ENCODE measurements at places on chromosomes 4 and X.

- DNase-seq = no peak
Observed at GRCh38 chr4:40881851-40882250, 132.1 kb downstream of the NSUN7 start.

DNA sequence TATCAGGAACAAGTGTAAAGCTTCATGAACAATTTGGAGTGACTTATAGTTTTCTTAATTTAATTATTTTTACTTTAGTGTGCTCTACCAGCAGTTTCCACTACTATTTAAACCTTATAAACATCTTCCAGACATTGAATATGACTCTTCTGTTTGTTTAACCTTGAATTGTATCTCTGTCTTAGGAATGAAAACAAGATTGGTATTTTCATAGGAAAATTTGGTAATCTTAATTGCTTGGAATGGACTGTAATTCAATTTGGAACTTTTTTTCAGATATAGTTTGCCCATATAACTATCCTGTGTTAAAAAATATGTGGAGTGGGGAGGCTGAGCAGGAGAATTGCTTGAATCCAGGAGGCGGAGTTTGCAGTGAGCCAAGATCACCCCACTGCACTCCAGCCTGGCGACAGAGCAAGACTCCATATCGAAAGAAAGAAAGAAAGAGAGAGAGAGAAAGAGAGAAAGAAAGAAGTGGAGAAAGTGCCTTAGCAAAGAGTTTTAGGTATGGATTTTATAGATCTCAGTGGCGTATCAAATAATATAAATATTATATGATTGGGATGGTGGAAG is 242.4 kb downstream of the BMPR1B start:
- no peak for DNase-seq

DNA sequence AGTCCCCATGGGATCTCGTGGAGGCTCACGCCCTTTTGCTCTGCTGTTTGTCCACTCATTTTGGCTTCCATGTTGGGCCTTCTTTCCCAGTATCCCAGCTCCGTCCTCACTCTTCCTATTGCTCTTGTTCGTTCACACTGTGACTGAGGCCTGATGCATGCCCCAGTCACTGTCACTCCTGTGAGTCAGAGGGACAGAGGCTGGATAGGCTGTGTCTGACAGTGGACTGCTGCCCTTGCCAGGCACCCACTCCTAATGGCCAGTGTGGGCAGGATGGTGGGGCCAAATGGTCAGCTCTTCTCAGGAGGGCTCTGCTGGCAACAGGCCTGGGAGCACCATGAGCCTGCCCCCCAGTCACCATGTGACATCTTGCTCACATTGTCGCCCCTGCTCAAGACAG is 40.0 kb downstream of the HADH start:
- no peak for DNase-seq

GRCh38 chr4:150055467-150055866 is 22.8 kb upstream of the DCLK2 start:
- no peak for DNase-seq

DNA sequence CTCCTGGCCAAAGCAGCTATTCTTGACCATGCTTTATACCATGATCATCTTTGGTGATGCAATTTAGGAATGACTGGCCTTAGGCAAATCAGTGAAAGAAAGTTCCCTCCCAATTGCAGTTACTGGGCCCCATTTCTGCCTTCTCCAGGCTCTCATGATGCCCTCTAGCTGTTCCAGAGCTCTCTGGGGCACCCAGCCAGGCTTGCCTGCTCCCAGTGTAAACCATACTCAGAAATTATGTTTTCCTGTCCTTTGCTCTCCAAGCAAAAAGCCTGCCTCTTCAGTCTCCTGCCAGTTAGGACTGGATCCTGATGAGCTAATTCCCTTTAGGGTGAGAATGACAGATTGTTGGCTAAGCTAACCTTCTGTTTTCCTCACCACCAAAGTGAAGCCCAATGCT is 85.3 kb upstream of the RBPJ start:
- no peak for DNase-seq

DNA sequence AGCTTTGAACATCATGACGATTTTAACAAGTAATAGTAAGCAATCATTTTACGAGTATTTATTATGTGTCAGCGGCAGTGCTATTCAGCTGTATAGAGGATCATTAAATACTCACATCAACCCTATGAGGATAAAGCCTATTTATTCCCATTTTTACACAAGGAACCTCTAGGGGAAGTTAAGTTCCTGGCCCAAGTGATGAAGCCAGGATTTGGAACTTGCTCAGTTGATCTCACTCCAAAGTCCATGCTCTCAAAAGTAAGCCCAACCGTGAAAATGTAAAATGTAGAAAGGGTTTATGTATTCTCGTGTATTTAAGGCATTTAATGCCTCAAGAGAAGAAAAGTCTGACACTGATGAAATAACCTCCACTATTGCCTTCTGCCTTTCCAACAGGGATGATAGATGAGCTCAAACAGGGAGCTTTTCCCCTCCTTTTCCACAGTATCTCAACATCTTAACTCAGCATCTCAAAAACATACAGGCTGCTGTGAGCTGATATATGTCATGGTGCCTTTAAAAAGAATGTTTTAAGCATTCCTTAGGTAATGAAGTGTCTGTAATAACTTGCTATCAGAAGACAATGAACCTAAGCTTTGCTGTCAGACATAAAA is 35.0 kb upstream of the PLA2G12A start:
- no peak for DNase-seq

DNA sequence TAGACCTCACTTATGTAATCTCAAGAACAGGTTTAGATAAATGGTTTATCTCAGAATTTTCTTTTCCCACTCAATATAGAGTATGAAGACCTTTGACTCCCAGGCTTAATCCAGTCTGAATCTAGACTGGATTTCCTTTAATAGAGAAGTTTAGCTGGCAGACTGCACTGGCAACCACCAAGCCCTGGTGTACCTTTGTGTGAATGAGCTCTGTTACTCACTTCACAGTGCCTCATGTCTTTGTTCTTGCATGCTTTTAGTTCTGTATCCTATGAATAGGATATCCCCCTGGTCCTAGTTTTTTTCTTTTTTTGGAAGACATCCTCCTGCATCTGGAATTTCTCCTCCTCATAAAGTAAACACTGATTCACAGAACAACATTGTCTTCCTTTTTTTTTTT is 53.2 kb upstream of the MCUB start:
- no peak for DNase-seq

DNA sequence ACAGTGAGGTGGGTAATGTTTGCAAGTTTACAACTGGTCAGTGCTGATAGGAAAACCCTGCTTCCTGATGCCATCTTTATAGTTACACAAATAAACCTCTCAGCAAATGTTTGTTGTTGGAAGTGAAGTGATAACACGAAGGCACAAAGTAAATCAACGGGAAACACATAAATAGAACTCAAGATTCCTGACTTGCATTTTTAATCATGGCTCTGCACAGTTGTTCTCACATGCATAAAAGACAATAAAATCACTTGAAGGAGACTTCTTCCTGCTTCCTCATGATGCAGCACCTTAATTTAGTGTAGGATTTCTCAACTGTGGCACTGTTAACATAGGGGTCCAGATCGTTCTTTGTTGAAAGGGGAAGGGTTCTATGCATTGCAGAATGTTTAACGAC is 907.7 kb downstream of the RAB28 start:
- DNase-seq = no peak

- DNase-seq = no peak
Observed at GRCh38 chr4:101791182-101791558, 640 bp downstream of the BANK1 start.

GRCh38 chrX:155679715-155680114 is 67.0 kb upstream of the TMLHE start:
- DNase-seq = no peak

- no peak for DNase-seq
Observed at GRCh38 chr4:114272226-114272625, 292.8 kb upstream of the ARSJ start.

- DNase-seq = no peak
Observed at GRCh38 chr4:16783119-16783518, 115.3 kb downstream of the LDB2 start.

DNA sequence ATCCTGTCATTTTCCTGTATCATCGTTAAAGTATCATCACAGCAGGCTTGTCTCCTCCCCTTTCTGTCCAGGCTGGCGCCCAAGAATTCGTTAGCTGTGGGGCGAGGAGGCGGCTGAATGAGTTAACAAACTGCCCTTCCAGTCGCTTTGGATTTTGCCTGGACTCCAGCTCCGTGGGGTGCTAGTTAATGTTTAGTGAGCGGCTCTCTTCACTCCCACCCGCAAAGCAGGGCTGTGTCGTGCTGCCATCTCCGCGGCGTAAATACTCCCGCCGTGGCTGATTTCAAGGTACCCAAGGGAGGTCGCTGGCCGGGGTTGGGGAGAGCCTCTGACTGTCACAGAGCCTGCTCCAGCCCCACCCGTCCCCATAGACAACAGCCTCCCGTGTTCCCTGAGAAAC is 44.9 kb upstream of the SPRY1 start:
- DNase-seq = no peak

GRCh38 chr4:37438564-37439279 is 194.2 kb downstream of the NWD2 start:
- DNase-seq = no peak

DNA sequence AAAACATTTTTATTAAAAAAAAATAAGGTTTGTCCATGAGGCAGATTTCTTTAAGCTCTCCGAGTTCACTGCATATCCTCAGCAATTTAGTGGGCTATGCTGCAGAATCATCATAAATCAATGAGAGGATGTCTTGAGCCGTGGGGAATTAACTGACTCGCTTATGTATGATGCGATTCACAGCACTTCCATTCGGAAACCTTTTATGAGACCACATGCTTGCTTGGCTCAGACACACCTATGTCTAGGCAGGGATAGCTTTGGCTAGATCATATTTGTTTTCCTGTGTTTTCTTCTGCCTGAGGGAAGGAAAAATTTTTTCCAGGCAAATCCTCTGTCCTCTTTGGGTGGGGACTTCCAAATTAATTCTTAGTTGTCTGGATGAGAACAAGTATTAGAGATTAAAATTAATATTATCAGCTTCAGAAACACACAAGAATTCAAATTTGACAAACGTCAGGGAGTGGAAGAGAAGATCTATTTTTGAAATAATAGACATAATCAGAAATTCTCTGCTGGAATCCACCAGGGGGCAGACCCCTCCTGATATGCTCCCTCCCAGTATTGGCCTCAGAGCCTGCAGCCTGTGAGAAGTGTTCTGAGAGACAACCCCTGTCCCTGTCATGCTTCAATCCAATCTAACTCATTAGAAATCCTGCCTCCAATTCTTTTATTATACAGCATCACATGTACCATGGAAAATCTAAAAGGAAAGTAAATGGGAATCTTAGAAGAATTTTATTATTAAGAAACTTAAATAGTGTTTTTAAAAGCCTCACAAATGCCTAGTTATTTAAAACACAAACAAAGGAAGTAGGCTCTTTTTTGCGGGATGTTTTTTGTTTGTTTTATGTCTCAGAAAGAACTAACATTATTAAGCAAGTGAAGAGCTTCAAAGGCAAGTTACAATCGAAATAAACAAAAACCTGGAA is 345.1 kb upstream of the TACR3 start:
- no peak for DNase-seq

- DNase-seq = no peak
Observed at GRCh38 chr4:51840781-51841180, 2.2 kb upstream of the DCUN1D4 start.

GRCh38 chr4:40289366-40290188 is 45.6 kb upstream of the CHRNA9 start:
- no peak for DNase-seq

DNA sequence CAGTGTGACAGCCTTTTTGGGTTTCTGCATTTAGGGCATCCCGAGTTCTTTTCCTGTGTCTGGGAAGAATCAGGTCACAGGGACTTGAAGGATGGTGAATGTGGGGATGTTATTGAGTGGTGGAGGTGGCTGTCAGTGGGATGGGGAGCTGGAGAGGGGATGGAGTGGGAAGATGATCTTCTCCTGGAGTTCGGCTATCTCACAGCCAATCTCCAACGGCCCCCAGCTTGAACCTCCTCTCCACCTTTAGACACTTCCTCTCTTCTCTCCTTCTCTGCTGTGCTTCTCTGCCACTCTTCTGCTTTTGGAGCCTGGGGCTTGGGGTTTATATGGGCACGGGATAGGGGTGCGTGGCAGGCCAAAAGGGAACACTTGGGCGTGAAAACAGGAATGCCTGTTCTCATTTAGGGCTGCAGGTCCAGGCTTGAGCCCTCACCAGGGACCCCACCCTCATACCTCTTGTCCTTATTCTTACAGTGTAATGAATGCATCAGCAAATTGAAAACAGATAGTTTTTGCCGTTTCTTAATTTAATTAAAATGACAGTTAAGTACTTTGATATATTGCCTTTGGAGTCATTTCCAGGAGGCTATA is 37.5 kb downstream of the USP9X start:
- no peak for DNase-seq

GRCh38 chr4:176549161-176549865 is 229.5 kb downstream of the SPCS3 start:
- DNase-seq = no peak

- no peak for DNase-seq
Observed at GRCh38 chr4:1559896-1560650, 124.0 kb downstream of the FAM53A start.

- DNase-seq = no peak
Observed at GRCh38 chr4:63218856-63219255, 1190.4 kb downstream of the TECRL start.

DNA sequence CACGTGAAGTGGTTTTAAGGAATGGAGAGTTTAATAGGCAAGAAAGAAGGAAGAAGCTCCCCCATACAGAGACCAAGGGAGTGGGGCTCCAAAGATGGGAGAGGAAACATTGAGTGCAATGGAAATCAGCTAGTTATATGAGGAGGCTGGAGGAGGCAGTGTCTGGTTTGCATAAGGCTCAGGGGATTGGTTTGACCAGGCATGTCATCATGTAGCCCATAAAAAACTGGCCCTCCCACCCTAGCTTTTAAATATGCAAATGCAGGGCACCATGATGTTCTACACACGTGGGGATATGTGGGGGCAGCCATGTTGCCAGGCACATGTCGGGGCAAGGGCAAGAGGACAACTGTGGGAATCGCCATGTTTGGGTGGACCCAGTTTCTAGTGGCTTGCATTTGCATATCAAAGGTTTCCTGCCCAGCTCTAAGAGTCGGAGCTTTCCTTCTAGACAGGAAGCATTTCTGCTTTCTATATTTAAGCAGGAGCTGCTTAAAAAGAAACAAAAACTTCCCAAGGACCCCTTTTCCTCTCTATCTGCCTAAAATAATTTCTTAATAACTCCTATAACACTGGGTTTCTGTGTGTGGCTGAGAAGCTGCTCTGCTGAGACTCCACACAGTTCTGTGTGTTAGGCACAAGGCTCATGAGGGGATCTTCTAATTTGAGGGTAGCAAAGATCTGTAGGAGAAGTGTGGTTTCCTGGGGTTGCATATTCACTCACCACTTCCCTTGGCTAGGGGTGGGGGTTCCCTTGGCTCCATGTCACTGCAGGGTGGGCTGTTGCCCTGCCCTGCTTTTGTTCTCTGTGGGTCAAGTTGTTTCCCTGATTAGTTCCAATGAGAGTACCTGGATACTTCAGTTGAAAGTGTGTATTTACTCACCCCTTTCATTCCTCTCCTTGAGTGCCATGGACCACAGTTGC is 113.5 kb downstream of the VSIG4 start:
- DNase-seq = no peak

GRCh38 chr4:20074450-20074849 is 177.3 kb upstream of the SLIT2 start:
- no peak for DNase-seq

Data from activated T-cell treated with anti-CD3 and anti-CD28 coated beads for 1 hour (primary cell).